ENCODE measurements at places on chromosomes 1 and 21. TPM values are rescaled to one million over a fixed set of nuclear protein-coding genes. Genes with fewer than 3 reads are reported as not detected.

VASH2 gene
- 59.8 TPM for total RNA-seq

SH2D1B gene
- total RNA-seq = not detected

FCRL2 gene
- not detected for total RNA-seq

TTF2 gene
- total RNA-seq = 19.3 TPM

C1orf56 gene
- total RNA-seq = 1.8 TPM

GBP4 gene
- total RNA-seq = not detected

AMY1A gene
- not detected for total RNA-seq

CD53 gene
- total RNA-seq = not detected

All from glutamatergic neuron (in vitro differentiated cells).